Activated CD4-positive, CD25-positive, alpha-beta regulatory T cell treated with anti-CD3 and anti-CD28 coated beads, Interleukin-2, amount 50 U/mL, for 24 hours (primary cell): ENCODE measurements at places on chromosomes 7 and 10.

- peak; percentile 17 for ATAC-seq
Observed at GRCh38 chr10:26448706-26449435, 10.7 kb downstream of the APBB1IP start.

- ATAC-seq = no peak
Observed at GRCh38 chr10:101772017-101772894, 3.7 kb downstream of the FGF8 start.

- ATAC-seq = no peak
Observed at GRCh38 chr7:3895341-3896116, 594.5 kb downstream of the SDK1 start.

GRCh38 chr7:94289071-94289470 is 105.6 kb upstream of the COL1A2 start:
- ATAC-seq = no peak

GRCh38 chr7:112452102-112452888 is 2.0 kb downstream of the IFRD1 start:
- ATAC-seq = no peak

GRCh38 chr7:15685358-15686294 is 857 bp downstream of the MEOX2 start:
- ATAC-seq = no peak
